Hepatocyte (in vitro differentiated cells): ENCODE measurements at places on chromosomes 2 and 18. TPM values are rescaled to one million over a fixed set of nuclear protein-coding genes. Genes with fewer than 3 reads are reported as not detected.
A peak's percentile ranks its signal among the peaks of the same experiment; 100 is the strongest.

ABCG8 gene
- total RNA-seq: 4.5 and 4.7 TPM in 2 replicates

ITGA4 gene
- total RNA-seq: 4.1 and 6.3 TPM in 2 replicates

GRCh38 chr18:57748770-57749603 lies 54.1 kb downstream of the ATP8B1 start:
- H3K27ac ChIP-seq: peak overlapping the region; percentile 53
- H3K36me3 ChIP-seq: no peaks in the 10 kb centered on the region
- peak; percentile 70 for DNase-seq
- H3K27me3 ChIP-seq: no peaks in the 10 kb centered on the region
- H3K4me1 ChIP-seq: peaks cover 39% of the 10 kb centered on the region

DNA sequence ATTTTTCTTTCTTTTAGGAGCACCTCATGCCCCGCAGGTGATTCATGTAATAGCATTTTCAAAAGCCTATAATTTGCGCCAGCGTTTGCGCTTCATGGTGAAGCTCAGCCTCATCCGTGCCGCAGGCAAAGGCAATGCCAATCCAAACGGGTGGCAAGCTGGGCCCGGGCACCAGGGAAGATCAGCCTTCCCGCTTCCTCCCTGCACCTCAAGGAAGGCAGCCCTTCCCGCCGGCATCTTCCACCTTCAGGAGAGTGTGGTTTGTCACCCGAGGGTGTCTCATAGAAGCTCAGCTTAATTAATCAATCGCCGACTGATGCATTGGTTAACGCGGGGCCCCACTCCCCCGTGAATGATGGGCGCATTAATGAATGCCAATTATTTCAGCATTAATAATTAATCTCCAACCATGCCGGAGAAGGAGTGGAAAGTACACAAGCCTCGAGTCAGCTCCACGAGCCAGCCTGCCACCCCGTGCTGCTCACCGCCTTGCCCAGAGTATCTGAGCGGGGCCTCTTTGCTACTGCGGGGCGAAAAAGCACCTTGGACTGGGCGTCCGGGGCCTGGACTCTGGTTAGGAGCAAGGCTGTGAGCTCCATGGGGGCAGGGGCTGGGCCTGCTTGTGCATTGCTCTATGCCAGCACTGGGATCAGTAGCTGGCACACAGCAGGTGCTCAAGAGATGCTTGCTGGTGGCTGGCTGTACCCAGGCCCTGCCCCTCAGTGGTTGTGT lies 13.0 kb downstream of the INHBB start:
- H3K27me3 ChIP-seq: no peaks in the 10 kb centered on the region
- DNase-seq: no peak
- no peak overlapping the region for H3K27ac ChIP-seq

- H3K4me1 ChIP-seq: peaks cover under 1% of the 10 kb centered on the region
- no peak overlapping the region for H3K27ac ChIP-seq
- H3K27me3 ChIP-seq: peaks cover 2% of the 10 kb centered on the region
- H3K36me3 ChIP-seq: no peaks in the 10 kb centered on the region
- no peak overlapping the region for H3K4me3 ChIP-seq
Measured at GRCh38 chr2:45654250-45654649, 2.8 kb downstream of the PRKCE start.
